ENCODE measurements at places on chromosomes 3 and 15.

- no peak for DNase-seq
These were observed 70.1 kb downstream of the SUCNR1 start for GRCh38 chr3:151943539-151943938.

DNA sequence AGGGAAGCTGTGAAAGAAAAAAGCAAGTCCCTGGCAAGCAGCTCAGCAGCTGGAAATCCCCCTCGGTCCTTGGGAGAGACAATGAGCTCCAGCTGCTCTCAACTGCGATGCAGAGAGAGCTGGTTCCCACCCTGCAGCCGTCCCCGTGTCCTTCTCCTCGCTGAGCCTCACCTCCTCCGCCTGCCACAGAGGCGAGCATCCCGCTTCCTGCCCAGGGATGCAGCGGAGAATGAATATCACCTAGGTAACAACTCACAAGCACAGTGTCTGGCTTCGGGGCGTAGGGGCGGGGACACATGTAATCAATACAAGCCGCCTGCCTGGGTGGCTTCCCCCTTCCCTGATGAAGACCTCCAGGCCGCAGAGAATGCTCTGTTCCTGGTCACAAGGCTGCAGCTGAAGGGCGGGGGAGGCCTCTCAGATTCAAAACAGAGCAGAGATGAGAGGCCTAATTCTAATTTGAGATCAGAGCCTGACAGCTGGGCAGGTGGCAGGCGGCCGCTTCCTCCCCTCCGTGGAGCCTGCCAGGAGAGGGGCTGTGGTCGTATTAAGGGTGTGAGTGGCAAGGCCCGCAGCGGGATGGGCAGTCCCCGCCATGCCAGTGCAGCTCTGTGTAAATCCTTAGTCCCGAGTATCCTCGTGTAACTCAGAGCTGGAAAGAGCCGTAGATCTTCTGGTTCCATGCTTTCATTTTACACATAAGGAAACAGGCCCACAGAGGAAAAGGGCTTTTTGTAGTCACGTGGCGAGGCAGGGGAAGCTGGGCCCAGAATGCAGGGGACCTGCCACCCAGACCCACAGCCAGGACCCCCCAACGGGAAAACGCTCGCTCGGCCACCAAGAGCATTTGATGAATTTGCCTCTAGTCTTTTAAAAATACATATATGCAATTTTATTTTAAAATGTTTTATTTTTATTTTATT is 24.3 kb downstream of the ZDHHC19 start:
- DNase-seq, result no peak

- DNase-seq, result no peak
These were observed 70.2 kb upstream of the BFSP2 start for GRCh38 chr3:133329626-133330025.

DNA sequence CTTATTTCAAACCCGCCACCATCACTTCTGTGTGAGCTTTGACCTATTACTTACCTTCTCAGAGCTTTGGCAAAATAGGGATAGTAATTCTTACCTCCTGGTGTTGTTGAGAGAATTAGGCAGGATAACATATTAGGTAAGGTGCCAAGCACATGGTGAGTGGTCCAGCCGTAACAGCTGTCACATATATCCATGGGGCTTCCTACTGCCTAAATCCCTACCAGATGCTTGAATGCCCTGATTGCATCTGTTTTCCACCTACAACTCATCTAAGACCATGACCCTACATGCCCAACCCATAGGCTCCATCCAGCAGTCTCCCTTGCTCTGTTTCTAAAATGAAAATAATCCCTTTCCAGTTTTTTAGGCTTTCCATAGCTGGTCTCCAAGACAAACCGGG is 162.3 kb upstream of the NR2E3 start:
- no peak for DNase-seq

GRCh38 chr3:167684388-167684993 is 30.7 kb upstream of the WDR49 start:
- no peak for DNase-seq

DNA sequence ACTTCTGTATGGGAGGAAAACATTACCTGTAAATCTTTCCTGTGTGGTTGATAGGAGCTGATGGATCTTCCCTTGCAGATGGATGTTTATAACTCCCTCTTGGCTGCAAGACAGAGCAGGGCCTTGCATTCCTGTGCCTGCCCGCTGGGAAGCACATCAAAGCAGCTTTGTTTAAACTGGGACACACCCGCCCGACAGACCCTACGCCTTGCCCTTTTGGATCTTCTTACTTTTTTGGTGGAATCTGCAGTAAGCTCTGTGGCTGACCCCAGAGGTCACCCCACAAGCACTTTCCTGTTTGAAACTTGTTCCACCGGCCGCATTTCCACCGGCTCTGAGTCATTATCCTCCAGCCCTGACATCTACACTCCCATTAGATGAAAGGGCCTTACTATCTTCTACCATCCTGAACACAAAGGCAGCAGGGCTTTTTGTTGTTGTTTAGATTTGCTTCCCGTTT is 244.1 kb upstream of the STT3B start:
- no peak for DNase-seq

- no peak for DNase-seq
These were observed 13.8 kb downstream of the PTPN9 start for GRCh38 chr15:75565062-75565970.

- DNase-seq, result no peak
These were observed 21.5 kb downstream of the CYFIP1 start for GRCh38 chr15:22958487-22959280.

DNA sequence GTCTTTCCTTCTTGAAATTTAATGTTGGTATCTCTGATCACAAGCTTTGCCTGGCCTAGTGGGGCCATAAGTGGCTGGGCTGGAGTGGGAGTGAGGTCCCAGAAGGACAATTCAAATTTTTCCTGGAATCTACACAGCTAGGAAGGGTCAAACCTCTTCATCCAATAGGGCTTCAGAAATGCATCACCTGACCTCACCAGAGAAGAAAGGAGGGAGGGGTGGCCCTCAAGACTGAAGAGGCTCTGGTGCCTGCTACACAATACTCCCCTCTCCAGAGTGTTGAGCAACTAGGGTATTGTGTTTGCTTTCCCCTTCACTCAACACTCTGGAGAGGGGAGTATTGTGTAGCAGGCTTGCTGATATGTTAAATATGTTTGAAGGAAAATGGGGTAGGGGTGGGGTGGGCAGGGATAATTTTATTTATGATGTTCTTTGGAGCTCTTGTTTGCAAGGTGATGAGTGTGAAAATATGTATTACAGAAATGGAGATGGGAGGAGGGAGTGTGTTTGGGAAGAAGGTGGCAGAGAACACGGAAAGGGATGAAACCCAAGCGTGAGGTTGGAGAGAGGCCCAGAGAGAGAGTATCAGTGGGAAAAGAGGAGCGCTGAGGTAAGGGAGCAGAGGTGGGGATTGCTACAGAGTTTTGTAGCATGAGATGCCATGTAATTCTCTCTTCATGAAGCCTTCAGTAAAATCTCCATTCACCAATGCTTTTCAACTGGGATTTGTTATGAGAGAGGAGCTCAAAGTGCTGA is 5.7 kb upstream of the KLHL24 start:
- no peak for DNase-seq

- no peak for DNase-seq
These were observed 6.0 kb downstream of the CLCN2 start for GRCh38 chr3:184355261-184356040.

DNA sequence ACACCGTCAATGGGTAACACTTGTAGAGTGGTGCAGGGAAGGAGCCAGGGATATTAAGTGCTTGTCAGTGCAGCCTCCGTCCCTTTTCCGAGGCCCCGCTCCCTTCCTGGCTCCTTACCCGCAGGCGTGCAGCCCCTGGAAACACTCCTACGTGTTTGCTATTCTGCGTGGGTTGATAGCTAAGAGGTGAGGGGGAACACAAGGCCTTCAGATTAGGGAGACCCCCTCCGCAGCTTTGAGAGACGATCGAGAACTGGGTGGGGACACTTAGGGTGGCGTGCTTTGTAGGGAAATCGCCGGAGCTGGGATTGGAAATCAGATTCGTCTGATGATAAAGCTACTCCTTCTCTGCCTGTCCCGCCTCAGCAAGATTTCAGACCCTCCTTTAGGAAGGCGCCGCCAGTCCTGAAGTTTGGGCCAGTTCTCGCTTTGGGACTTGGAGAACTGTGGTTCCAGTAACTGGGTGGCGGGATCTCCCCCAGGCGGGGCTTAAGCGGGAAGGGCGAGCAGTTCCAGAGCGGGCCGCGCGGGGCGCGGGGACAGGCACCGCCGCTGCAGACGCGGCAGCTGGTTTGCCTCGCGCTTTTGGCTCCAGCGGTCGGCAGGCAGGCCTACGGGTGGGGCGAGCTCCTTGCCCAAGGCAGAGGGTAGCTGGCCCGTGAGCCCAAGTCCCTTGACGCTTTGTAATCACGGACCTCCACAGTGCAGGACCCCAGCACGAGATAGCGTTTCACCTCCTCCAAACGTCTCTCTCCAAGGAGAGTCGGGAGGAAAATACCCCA is 8.0 kb upstream of the FAM107A start:
- no peak for DNase-seq

DNA sequence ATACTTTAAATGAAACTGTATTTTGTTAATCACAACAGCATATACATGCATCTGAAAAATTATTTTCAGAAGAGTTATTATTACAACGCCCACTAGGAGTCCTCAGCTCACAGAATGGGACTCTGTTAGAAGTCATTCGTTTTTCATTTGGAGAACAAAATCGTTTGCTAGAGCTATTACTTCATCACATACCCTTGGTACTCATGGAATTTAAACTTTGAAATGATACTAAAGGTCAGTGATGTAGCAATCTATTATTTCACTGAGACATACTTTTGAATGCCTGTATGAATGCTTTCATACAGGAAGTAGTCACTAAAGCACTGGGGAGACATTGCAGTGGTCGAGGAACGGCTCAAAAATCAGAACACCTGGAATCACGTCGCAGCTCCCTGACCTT is 198.1 kb downstream of the MBNL1 start:
- no peak for DNase-seq

DNA sequence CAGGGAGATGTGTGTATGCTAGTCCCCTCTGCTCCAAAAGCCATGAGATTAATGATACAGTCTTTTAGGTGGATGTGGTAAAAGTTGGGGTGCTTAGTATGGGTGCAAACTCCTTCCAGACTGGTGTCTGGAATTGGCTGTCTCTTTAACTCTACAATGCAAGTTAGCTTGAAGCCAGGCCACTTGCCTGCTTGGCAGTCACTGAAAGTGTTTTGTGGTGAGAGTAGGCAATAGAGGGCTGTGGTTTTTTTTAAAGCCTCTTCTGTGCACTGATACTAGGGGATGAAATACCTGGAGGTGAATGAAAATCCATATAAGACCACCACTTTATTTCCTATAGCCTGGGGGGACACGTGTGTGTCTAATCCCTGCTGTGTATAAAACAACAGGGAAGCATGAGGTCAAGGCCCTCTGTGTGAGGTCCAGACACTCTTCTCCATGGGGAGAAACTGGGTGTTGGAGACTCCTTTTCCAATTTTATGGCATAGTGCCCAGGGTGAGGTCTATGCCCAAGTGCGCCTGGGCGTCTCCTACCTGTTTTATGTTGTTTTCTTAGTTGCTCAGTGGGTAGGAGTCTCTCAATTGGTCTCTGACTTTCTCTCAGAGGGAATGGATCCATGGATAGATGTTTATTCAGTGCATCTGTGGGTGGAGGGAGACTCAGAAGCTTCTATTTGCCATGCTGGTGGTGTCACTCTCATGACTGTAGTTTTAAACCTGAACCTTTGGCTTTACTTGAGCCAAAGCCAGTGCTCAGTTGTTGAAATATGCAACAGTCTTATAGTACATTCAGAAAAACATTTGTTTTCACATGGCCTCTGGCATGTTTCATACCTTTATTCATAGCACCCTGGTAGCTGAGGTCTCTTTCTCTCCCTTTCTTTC is 327.8 kb upstream of the ATP11B start:
- DNase-seq, result no peak

DNA sequence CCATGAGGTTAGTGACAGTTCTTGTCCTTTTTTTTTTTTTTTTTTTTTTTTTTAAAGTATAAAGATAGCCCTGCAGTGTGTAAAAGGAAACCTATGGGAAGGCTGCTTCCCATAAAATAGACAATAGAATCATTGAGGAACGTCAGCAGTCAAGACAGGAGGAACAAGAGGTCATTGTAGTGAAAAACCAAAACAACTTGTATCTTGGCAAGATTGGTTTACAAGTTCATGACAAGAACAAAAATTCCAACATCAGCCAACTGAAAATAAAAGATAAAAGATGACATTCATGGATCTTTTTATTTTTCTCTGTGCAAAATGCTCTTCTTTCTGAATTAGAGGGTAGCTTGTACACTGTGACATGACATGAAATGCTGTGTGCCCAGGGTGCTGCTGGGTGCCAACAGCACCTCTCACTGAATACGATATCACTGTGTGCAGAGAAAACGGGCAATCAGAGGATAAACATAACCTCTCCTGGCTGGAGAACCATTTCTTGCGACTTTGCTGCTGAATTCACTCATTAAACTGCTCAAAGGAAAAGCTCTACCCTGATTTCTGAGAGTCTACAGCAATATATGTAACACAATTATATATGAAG is 30.1 kb upstream of the IP6K2 start:
- no peak for DNase-seq

DNA sequence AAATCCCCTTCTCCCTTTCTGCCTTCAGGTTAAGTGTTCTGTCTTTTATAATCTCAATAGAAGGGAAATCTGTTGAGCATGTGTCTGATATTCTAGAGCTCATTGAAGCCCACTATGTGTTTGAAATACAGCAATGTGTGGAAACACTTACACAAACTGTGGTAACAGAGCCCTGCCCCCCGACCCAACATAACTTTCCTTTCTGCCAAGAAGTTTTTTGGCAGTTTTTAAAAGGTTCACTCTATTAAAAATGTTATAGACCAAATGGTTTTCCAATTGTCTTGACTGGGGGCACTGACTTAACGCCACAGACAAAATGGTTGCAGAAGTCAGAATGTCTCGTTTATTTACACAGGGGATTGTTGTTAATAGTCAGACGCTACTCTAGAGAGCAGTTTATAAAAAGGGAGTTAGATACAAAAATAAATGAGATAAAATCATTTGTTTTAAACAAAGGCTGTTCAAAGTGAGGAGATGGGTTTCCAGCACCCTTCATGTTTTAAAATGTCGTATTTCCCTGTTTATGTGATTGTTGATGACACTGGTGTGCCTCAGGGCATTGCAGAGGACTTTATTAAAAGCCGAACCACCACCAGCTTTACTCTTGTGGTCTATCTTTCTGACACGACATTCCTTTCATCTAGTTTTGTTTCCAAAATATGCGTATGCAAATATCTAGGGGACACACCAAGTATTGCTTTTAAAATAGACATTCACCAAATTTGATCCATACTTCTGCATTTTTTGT is 26.7 kb upstream of the GREM1 start:
- no peak for DNase-seq

DNA sequence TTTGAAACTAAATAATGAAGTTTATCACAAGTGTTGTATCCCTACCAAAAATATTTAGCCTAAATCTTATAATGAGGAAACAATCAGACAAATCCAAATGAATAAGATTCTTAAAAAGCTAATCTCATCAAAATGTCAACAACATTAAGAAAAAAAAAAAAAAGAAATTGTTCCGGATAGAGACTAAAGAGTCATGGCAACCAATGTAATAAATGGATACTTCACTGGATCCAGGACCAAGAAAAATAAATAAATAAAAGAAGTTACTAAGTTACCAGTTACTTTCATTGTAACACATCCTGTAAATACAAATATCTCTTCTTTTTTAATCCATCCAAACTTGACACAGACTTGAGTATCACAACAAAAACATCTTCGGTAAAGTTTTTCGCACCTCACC is 607 bp downstream of the MRPL47 start:
- no peak for DNase-seq

Measured in stimulated activated CD8-positive, alpha-beta memory T cell treated with anti-CD3 and anti-CD28 coated beads, Interleukin-4, amount 100 ng/mL, for 4 hours (primary cell).